ENCODE measurements at places on chromosomes 5 and 9.

- DNase-seq, result no peak
Observed at GRCh38 chr9:131299961-131300347, 10.4 kb downstream of the PLPP7 start.

- no peak for DNase-seq
Observed at GRCh38 chr9:82024908-82025307, 36.3 kb downstream of the SPATA31D1 start.

DNA sequence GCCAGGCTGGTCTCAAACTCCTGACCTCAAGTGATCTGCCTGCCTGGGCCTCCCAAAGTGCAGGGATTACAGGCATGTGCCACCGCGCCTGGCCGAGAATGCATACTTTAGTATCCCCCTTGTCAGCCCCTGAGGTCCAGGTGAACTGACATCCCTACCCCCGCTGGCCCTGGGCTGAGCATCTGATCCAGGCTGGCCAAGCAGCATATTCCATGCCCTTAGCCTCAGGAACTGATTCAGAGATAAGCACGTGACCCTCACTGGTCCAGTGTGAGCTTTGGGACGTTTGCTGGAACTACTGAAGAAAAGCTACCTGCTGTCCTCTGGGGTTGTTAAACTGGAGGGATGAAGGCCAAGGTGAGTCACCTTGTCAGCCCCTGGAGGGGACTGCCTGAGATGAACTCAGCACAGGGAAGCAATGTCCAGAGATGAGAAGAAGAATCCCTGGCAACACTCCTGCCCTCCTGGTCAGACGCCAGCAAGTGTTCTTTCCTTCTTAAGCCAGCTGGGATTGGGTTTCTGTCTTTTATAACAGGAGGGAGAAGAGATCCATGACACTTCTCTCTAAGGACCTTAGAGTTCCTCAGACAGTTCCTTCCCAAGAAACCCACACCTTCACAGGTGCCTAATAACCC is 59.1 kb upstream of the FBXW11 start:
- DNase-seq, result no peak

DNA sequence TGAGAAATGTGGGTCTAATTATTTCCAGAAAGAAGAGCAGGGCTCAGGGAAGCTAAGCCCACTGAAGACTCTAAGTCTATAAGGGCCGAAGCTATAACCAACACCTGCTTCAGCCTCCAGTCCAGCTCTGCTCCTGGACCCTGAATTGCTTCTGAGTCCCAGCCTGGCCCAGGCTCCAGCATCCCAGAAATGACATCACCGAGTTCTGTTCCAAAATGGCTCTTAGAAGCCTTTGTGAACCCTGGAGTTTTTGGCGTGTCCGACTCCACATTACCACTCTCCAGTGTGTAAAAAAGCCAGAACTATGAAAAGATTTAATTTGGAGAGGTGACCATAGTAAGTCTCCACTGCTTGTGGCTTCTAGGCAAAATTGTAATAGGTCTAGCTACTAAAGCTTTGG is 289.9 kb downstream of the SLIT3 start:
- DNase-seq, result no peak

DNA sequence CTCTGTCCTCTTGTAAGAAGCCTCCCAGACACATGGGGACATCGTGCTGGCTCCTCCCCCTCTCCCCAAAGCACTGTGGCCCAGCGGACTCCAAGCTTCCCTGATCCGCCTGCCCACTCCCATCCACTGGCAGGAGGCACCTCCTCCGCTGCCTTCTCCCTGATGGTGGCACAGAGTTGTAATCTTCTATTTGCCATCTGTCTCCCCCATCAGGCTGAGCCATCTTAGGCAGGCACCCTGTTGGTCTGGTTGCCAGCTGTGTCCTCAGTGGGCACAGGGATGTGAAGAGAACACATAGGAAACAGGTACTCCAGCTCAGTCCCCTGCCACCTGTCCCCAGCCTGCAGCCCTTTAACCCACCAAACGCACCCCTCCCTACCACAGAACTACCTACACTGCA is 5.4 kb upstream of the ZDHHC12 start:
- no peak for DNase-seq

DNA sequence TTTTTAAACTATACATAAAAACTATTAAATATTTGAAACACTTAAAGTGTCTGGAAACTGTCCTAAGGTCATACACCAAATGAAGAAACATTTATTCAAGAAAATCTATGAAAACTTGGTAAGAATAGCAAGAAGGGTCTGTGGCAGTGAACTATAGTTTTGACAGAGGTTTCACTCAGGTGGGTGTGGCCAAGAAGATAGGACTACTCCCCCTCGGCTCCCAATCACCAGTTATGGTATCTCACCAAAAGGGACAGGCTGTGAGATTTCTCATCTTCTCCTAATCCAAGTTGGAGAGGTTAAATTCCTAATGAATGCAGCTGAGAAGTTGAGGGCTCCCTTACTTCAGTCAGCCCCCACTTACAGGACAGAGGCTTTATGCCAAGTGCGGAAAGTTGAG is 2.9 kb downstream of the ARSK start:
- no peak for DNase-seq

GRCh38 chr9:3828495-3828894 is 302.7 kb upstream of the RFX3 start:
- no peak for DNase-seq

- DNase-seq, result no peak
Observed at GRCh38 chr5:3490957-3491507, 104.6 kb upstream of the IRX1 start.

- no peak for DNase-seq
Observed at GRCh38 chr9:109031241-109031640, 17.9 kb upstream of the CTNNAL1 start.

GRCh38 chr9:92685022-92685421 is 15.1 kb upstream of the IPPK start:
- no peak for DNase-seq

Measured in RWPE2 (cell line).